ENCODE measurements at places on chromosomes 2 and 18. TPM values are rescaled to one million over a fixed set of nuclear protein-coding genes. Genes with fewer than 3 reads are reported as not detected.

DNA sequence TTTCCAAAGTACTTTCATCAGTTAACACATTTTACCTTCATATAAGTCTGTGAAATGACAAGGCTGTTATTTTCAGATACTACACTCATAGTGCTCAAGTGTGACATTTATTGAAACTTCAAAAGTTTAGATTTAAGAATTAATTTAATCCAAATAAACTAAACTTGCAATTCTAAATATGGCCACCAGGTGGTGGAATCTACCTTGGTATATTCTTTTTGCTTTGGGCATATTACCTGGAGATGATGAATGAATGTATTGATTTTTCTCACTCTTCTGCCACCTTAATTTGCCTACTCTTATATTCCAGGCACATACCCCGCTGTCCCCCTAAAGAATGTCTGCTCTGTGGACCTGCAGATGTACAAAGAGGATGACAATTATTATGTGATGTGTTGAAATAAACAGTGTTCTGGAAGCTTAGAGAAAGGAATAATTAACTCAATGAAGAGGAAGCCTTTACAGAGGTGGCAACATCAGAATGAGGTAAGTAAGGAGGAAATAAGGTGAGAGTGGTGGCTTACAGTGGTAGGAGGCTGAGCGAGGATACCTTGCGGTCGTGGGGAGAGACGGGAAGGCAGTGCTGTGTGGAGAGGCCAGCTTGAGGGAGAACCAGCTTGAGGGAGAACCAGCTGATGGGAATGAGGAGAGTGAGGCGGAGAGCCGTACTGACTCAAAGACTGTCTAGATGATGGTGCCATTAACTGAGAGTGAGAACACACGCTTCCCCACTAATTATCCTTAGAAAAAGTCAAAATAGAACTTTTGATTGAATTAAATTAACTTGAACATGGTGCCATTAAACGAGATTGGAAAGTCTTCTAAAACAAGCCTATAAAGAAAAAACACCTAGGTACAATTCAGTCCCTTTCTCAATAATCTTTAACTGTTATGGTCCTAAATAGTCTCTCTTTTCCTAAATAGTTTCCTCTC lies 179.5 kb downstream of the CELF4 start:
- no peak overlapping the region for H3K27ac ChIP-seq
- no peaks in the 10 kb centered on the region for H3K4me1 ChIP-seq
- no peak for DNase-seq

- no peaks in the 10 kb centered on the region for H3K27me3 ChIP-seq
- DNase-seq: no peak
- H3K4me3 ChIP-seq: peak overlapping the region; percentile 95
- peaks cover 43% of the 10 kb centered on the region for H3K4me1 ChIP-seq
These were observed 446 bp upstream of the COPS7B start for GRCh38 chr2:231785822-231786176.

- no peak overlapping the region for H3K4me3 ChIP-seq
- no peaks in the 10 kb centered on the region for H3K36me3 ChIP-seq
- H3K4me1 ChIP-seq: no peaks in the 10 kb centered on the region
- H3K27ac ChIP-seq: no peak overlapping the region
- no peaks in the 10 kb centered on the region for H3K27me3 ChIP-seq
These were observed 640.7 kb downstream of the IRS1 start for GRCh38 chr2:226158940-226159339.

Gene IRS1
- 0.21 TPM for total RNA-seq

DNA sequence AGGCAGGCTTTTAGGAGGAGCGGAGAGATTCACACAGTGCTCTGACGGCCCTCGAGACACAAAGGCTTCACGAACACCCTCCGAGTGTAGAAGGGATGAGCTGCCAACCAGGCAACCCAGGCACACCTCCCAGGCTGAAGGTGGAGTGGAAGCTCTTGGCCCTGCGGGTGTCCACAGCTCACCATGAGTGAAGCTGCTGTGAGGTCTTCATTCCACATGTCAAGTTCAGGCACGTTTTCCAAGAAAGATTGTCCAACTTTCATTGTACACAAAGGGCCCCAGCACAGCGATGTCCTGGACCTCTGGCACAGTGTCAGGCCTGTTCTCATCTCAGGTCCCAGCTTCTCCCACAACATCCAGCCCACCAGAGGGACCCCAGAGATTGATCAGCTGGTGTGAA lies 13.4 kb downstream of the PARD6G start:
- H3K27ac ChIP-seq: no peak overlapping the region
- no peaks in the 10 kb centered on the region for H3K4me1 ChIP-seq
- H3K36me3 ChIP-seq: no peaks in the 10 kb centered on the region
- peaks cover 16% of the 10 kb centered on the region for H3K27me3 ChIP-seq
- no peak for DNase-seq

DNA sequence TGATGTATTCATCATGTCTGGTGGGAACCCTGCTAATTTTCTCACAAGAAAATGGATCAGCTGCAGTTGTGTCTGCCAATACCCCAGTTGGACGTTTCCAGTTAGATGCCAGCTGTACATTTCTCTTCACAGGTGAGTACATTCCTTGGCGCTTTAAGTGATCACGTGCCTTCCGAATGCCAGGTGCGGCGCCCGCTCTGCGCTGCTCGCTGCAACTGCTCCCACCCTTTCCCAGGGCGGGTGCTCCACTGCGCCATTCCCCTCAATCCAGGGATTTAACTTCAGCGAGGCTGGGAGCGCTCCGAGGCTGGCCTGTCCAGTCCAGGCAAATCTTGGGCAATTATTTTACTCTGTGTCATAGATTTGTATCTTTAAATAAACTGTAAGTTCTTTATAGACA lies 225.0 kb upstream of the RAB6C start:
- no peak overlapping the region for H3K27ac ChIP-seq
- no peak for DNase-seq
- H3K27me3 ChIP-seq: peaks cover 3% of the 10 kb centered on the region
- H3K4me3 ChIP-seq: no peak overlapping the region

DNA sequence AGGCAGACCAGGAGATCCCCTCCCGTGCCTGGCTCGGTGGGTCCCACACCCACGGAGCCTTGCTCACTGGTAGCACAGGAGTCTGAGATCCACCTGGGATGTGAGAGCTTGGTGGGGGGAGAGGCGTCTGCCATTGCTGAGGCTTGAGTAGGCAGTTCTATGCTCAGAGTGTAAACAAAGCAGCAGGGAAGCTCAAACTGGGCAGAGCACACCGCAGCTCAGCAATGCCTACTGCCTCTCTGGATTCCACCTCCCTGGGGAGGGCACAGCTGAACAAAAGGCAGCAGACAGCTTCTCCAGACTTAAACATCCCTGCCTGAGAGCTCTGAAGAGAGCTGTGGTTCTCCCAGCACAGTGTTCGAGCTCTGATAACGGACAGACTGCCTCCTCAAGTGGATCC lies 85.1 kb downstream of the UGP2 start:
- H3K4me1 ChIP-seq: peaks cover 10% of the 10 kb centered on the region
- H3K36me3 ChIP-seq: peaks cover 42% of the 10 kb centered on the region
- no peak overlapping the region for H3K4me3 ChIP-seq
- DNase-seq: no peak
- no peak overlapping the region for H3K27ac ChIP-seq

DNA sequence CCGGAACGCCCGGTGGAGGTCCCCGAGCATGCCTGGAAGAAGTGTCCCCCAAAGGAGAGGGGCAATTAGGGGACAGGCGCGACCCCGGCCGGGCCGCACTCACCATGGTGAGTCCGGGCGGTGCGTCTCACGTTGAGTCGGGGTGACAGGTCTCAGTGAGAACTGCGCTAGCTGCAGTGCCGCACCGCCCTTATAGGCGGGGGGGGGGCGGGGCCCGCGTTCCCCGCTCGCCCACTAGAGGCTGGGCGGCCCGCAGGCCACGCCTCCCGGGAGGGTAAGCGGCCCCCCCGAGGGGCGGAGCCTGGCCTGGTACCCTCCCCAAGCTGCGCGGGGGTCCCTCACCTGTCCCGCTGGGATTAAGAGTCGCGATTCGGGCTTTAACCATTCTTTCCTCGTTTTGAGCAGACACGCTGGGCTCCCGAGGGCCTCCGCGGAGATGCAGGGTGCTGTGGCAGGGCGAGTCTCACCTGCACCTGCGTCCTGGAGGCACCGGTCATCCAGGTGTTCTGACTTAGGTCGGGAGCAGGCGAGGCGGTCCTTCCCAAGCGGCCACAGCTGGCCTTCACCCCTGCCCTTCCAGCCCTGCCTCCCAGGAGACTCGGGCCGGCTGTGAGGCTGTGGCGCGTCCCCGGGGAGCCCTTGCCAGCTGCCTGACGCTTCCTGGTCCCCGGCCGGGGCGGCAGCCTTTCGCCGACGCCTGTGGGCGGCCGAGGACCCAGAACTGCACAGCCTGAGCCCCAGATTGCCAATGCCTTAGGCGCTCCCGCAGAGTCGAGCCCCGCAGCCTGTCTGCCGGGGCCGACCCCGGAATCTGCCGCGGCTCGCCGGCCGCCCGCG lies at the start of gene TUBA4A:
Gene TUBA4A (minus strand): TSS at position 166 of the 837 bp plus-strand sequence. CDS start 60 bp downstream, at position 106.
- peaks cover 50% of the 10 kb centered on the region for H3K4me1 ChIP-seq
- H3K27me3 ChIP-seq: peaks cover 3% of the 10 kb centered on the region
- H3K27ac ChIP-seq: peak within 1 kb of the TSS; percentile 93
- H3K4me3 ChIP-seq: peak within 1 kb of the TSS; percentile 90
- peak; percentile 92 for DNase-seq
- H3K36me3 ChIP-seq: peaks cover 9% of the 10 kb centered on the region

DNA sequence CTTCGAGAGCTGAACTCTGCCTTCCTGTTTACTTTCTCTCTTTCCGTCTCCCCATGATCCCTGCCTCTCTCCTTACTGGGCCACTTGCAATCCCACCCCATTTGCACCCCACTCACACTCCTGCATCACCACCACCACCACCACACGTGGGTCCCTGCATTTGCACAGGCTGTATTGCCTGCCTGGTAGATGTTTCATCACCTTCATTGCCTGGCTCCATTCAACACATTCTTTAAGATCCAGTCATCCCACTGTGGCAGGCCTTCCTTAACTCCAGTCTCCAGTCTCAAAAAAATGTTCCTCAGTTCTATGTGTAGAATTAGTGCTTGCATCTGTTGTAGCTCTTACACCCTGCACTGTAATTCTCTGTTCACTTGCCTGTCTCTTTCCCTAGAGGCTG lies 13.9 kb downstream of the NOSTRIN start:
- DNase-seq: no peak
- no peaks in the 10 kb centered on the region for H3K36me3 ChIP-seq
- H3K27me3 ChIP-seq: peaks cover 6% of the 10 kb centered on the region
- H3K4me3 ChIP-seq: no peak overlapping the region
- no peaks in the 10 kb centered on the region for H3K4me1 ChIP-seq
- no peak overlapping the region for H3K27ac ChIP-seq

DNA sequence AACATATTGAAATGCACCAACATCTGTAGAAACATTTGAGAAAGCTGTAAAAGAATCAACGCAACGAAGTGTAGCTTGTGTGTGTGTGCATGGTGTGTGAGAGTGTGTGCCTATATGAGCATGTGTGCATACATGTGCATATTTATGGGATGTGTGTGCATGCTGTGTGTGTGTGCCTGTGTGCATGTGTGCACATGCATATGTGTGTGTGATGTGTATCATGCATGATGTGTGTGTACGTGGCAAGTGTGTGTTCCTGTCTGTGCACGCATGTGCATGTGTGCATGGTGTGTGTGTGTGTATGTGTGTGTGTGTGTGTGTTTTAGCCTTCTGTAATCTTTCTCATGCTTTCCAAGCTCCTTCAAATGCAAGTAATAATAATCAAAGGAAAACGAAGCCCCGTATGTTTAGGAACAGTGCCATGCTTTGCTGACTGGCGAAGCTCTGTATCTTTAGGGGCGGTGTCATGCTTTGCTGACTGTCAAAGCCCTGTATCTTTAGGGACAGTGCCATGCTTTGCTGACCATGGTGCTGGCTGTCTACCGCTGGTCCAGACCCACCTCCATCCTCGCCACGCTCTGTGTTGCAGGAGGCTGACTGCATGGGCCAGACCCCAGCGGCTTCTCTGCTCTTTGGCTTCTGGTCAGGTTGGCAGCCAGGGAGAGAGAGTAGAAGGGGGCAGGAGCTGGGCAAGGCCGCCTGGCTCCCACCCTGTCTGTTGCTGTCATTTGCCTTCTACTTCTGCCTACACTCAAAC lies 129.2 kb downstream of the ASB1 start:
- H3K4me3 ChIP-seq: no peak overlapping the region
- no peaks in the 10 kb centered on the region for H3K4me1 ChIP-seq
- H3K27ac ChIP-seq: no peak overlapping the region
- H3K36me3 ChIP-seq: no peaks in the 10 kb centered on the region
- H3K27me3 ChIP-seq: no peaks in the 10 kb centered on the region

Gene FAM228A
- 0.21 TPM for total RNA-seq

- no peaks in the 10 kb centered on the region for H3K27me3 ChIP-seq
- no peaks in the 10 kb centered on the region for H3K4me1 ChIP-seq
- DNase-seq: no peak
- no peak overlapping the region for H3K4me3 ChIP-seq
These were observed 934.5 kb downstream of the CNTNAP5 start for GRCh38 chr2:124959581-124959980.

DNA sequence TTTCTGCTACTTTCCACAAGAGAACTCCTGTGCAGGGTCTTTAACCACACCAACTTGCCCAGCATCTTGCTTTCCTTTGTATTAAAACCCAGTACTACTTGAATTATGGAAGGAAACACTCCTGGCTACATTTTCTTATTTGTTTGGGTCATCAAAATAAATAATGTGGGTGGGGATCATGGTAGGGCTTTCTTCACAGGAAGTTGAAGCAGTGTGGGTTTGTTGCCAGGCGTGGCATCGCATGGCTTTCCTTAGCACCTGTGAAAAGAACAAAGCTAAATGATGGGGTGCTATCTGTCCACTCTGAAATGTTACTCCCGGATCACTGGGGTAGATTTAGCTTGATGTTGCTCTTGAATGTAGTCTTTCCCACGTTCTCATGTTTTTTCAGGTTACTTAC lies 18.7 kb downstream of the ARHGAP25 start:
- no peak for DNase-seq
- peaks cover 28% of the 10 kb centered on the region for H3K36me3 ChIP-seq
- peaks cover 56% of the 10 kb centered on the region for H3K4me1 ChIP-seq
- H3K4me3 ChIP-seq: peak overlapping the region; percentile 83
- no peaks in the 10 kb centered on the region for H3K27me3 ChIP-seq

DNA sequence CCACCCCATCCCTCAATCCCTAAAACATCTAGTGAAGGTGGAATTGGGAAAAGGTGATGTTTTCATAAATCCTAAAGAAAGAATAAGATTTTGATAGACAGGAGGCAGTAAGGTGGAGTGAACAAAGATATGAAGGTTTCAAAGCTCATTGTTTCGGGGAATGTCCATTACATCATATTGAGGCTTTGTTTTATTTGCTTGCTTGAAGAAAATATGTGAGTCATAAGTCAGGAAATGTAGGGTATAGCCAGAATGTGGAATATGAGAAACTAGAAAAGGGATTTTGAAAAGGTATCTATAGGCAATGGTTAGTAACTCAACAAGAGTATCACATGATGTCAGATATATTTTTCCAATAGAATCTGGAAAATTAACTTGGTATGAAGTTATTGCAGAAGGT lies 1178.5 kb upstream of the ACVR2A start:
- no peaks in the 10 kb centered on the region for H3K27me3 ChIP-seq
- H3K4me1 ChIP-seq: no peaks in the 10 kb centered on the region
- DNase-seq: no peak
- no peak overlapping the region for H3K4me3 ChIP-seq
- no peak overlapping the region for H3K27ac ChIP-seq

GRCh38 chr2:73979686-73980085 lies 5.0 kb upstream of the TET3 start:
- peaks cover 39% of the 10 kb centered on the region for H3K4me1 ChIP-seq
- H3K4me3 ChIP-seq: peak overlapping the region; percentile 55
- H3K27ac ChIP-seq: peak overlapping the region; percentile 12
- no peak for DNase-seq
- no peaks in the 10 kb centered on the region for H3K36me3 ChIP-seq
